Stimulated activated CD4-positive, alpha-beta T cell treated with anti-CD3 and anti-CD28 coated beads, TNF-alpha, amount 100 ng/mL, for 48 hours (primary cell): ENCODE measurements at places on chromosomes 1 and 21.

GRCh38 chr1:36436821-36437220 is 13.4 kb downstream of the OSCP1 start:
- no peak for DNase-seq

DNA sequence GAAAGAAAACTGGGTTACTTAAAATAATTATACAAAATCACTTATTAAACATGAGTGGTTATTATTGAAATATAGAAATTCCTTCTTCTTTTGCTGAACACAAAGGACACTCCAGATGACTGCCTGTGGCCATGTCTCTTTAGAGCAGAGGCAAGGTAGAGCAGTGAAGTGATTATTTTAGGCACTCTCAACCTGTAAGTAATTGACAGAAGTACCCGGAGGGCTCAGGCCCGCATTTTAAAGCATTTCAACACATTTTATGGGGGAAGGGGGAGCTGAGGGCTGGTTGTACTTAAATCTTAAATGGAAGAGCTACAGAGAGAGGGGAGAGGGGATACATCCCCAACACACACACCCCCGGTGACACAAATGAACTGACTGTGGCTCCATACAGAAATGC is 10.2 kb downstream of the OSCP1 start:
- DNase-seq, result no peak

GRCh38 chr1:153845158-153845557 is 70.0 kb downstream of the SLC27A3 start:
- no peak for DNase-seq

DNA sequence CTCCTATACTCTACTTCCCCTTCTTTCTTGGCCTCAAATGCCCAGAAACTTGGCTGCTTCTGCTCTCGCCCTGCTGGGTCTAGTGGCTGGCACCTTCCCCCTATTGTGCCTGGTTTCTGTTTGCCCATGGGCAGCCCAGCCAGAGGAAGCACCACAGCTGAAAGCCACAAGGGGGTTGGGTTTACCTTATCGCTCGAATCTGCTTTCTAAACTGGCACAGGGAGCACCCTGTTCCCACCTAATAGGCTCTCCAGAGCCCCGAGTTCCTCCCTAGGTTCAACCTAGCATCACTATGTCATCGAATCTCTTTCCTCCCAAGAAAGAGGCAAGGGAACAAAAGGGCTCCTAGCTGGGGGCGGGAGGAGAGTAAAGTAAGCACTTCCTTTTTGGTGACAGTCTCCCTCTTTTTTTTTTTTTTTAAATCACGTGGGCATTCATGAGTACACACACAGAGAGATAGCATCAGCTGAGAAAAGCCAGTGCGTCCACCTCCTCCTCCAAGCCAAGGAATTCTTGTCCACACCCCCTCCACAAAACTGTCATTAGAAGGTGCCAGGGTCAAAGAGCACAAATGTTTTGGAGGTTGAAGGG is 72.8 kb downstream of the PLEKHA6 start:
- no peak for DNase-seq

GRCh38 chr1:40411294-40411693 is 37.8 kb downstream of the SMAP2 start:
- no peak for DNase-seq

DNA sequence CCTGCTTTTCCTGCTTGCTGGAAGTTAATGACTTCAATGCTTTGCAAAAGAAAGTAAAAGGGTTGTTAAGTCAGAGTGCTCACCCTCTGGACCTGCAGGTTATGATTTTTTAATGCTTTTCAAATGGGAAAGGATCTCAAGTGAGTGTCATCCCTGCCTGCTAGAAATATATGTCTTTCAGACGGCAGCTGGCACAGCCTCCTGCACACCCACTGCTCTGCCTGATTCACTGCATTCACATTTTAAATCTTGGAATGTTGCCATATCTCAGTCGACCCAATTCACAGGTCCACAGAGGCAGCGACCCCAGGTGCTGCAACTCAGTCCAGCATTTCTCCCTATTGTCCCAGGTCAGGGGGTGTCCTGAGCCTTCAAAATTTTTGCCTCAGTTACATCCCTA is 10.7 kb downstream of the DUSP23 start:
- no peak for DNase-seq

GRCh38 chr1:174764191-174764590 is 235.6 kb upstream of the CACYBP start:
- no peak for DNase-seq

GRCh38 chr1:109341944-109342930 is 35.4 kb upstream of the MYBPHL start:
- no peak for DNase-seq

- DNase-seq, result no peak
These were observed 486.7 kb downstream of the OMA1 start for GRCh38 chr1:58059789-58060188.

DNA sequence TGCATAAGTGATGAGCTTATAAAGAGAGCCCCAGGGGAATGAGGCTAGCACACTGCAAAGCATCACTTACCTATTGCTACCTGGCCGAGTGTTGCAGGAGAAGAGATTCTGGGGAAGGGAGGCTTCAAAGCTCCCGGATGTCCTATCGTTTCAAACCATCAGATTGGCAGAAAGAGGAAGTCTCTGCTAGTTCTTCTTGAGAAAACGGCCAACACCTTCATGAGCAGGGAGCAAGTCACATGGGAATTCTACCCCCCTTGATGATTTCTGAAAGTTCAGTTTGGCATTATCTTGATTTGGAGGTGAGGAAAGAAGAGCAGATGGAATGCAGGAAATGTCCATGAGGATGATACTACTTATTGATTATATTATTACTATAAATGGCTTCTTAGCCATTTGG is 16.2 kb downstream of the SYF2 start:
- DNase-seq, result no peak

- no peak for DNase-seq
These were observed 371.2 kb downstream of the NPHP4 start for GRCh38 chr1:5620997-5621396.

- no peak for DNase-seq
These were observed 112.0 kb downstream of the UBE2U start for GRCh38 chr1:64315402-64315801.

- DNase-seq, result no peak
These were observed 1.7 kb downstream of the PCSK9 start for GRCh38 chr1:55040933-55041494.

DNA sequence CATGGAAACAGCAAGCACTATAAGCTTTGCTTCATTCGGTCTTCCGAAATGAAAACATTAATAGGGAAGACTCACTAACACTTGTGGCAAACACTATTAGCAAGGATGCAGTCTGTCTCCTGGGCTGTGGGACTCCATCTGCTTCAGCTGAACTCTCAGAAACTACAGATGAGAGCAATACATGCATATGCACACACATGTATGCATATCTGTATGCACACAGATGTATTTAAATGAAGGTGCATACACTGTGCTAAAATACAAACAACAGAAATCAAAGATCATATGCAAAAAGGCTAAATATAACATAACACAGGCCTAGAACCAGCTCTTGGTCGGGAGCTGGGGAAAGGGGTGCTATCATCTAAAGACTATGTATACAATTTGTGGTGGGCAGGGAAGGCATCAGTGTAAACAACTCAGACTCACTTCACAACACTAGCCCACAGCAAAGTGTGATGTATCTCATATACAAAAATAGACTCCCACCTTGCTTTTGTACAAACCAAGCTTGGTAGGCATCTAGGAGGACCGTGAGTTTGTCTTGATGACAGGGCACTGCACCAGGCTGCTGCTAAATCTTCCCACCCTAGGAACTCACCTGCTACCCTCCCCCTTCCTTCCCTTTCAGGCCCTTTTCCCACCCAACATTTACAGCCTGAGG is 32.8 kb downstream of the CDC7 start:
- no peak for DNase-seq

DNA sequence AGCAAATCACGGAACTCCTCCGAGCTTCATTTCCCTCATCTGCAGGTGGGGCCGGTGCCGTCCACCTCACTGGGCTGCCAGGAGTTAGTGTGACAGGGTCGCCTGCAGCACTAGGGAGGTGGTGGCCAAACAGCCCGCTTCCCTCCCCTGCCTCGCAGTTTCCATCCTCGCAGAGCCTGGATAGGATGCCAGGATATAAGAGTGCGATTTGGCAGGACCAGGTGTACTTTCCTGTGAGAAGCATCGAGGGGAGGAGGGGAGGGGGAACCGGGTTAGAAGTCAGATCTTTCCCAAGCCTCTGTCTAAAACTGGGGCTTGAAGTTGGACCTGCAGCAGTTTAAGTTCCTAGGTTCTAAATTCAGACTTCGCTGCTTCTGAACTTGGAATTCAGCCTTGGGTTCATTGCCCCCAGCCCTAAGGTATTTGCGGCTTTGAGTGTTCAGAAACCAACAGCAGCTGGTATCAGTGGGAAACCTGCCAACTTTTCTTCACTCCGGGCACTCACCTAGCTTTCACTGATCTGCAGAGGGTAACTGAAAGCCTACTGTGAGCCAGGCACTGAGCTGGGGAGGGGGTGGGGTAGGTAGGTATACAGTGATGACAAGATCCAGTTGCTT is 1.7 kb upstream of the JUN start:
- DNase-seq, result no peak

GRCh38 chr1:242710847-242711246 is 186.3 kb upstream of the PLD5 start:
- DNase-seq, result no peak

DNA sequence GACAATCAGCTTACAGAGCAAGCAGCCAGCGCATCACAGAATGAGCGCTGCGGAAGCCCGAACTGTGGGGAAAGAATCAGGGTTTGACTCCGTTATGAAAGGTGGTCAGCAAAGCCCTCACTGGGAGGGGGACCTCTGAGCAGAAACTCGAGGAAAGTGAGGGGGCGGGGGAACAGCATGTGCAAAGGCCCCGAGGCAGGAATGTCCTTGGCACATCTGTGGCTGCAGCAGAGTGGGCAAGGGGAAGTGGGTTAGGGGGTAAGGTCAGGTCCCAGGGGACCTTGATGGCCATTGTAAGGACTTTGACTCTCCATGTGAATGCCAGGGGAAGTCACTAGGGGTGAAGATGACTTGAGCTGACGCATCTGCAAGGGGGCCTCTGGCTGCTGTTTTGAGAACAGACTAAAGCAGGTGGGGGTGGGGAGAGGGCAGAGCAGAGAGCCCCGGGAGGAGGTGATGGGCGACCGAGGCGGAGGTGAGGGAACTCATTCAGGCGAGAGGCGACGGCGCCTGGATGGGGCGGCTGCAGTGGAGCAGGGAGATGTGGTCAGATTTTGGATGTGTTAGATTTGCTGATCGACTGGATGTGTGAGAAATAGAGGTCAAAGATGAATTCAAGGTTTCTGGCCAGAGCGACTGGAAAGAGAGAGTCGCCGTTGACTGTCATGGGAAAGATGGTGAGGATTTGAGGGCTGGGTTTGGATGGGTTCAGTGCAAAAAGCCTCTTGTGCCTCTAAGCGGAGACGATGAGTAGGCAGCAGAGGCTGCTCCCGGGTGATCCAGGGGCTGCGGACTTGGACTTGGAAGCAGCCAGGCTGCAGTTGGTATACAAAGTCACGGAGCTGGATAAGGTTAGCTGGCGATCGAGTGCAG is 108.0 kb upstream of the ZBTB40 start:
- DNase-seq, result no peak

GRCh38 chr1:78155121-78155520 is 109.4 kb downstream of the GIPC2 start:
- DNase-seq, result no peak

DNA sequence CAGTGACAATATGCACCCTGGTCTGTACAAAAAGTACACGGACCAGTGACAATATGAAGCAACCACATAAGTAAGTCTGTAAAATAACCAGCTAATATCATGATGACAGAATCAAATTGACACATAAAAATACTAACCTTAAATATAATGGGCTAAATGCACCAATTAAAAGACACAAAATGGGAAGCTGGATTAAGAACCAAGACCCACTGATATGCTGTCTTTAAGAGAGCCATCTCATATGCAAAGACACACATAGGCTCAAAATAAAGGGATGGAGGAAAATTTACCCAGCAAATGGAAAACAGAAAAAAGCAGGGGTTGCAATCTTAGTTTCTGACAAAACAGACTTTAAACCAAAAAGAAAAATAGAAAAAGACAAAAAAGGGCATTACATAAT is 70.4 kb upstream of the VCAM1 start:
- DNase-seq, result no peak

GRCh38 chr1:10694274-10694632 is 102.2 kb downstream of the CASZ1 start:
- DNase-seq, result peak; percentile 35

GRCh38 chr1:188857526-188858087 is 1620.1 kb downstream of the BRINP3 start:
- DNase-seq, result no peak

GRCh38 chr1:189323091-189323490 is 1154.6 kb downstream of the BRINP3 start:
- no peak for DNase-seq

DNA sequence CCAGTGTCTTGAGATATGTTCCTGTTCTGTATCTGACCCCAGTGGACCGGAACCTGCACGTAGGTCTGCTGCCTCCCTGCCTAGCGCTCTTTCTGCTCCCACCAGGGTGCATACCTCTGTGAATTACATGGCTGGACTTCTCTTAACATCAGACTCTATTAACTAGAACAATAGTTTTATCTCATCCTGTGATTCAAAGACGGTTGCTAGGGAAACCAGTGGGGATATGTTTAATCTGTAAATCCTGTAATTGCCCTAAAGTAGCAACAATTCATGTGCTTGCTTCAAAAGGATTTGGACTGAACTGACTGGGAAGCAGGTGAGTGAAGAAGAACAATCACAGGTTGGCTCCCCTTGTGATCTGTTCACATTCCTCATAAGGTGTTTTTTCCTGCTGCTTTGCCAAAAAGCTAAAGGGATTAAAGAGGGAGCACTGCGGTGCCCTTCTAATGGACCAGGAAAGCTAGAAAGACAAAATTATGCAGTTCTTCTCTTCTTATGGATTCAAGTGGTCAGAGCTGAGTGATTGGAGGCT is 52.7 kb upstream of the DIRAS3 start:
- DNase-seq, result no peak

DNA sequence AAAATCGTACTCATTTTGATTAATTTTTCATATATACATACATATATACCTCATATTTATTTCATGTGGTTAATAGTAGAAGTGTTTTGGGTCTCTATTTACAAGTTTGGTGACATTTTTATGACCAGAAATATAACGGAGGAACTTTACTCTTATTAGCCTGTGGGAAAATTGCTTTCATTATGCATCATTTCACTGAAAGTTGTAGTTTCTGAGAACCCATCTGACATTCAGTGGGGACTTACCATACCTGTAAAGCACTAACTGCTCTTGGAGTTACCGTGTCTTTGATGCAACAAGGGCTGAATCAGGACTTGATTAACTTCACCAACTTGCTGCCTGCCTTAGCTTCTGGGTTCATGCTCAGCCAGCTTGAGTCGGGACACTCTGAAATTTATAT is 49.9 kb upstream of the ITPKB start:
- no peak for DNase-seq
